ENCODE measurements at places on chromosomes 12 and 14. TPM values are rescaled to one million over a fixed set of nuclear protein-coding genes. Genes with fewer than 3 reads are reported as not detected.

SLC38A4 gene
- total RNA-seq: 3.3 TPM

INHBC gene
- not detected for total RNA-seq

PTPN21 gene
- 33.5 TPM for total RNA-seq

BMP4 gene
- total RNA-seq: 12.5 TPM

DNA sequence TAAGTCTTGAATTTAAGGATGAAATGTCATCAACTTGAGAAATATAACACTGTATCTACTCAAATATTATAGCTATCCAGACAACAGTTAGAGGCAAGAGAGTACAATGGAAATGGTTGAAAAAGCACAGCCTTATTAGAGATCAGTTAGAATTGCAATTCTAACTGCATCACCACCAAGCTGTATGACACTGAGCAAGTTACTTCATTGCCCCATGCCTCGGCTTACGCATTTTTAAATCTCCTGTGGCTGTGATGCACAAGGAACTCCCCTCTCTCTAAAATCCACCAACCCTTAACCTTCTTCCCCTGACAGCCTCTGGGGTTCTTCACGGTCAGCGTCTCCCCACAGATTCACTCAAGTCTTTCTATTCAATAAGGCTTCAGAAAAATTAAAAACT lies 75.1 kb downstream of the MED13L start:
- DNase-seq: no peak

DNA sequence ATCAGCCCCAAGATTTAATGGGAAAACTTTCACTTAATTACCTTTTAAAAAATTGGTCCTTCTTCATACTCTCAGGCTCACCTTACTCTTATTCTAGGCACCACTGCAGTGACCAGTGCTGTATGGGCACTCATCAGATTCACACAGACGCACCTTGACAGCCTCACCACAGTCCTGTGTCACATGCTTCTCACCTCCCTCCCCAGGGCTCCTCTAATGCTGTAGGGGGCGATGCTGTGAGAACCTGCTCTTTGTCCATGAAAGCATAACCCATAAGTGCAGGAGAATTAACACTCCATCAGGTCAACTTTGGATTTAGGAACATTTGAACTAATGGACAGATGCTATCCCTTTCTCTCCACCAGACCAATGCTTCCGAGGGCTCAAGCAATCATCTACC lies 13.9 kb upstream of the PPP4R3A start:
- no peak for DNase-seq

DNA sequence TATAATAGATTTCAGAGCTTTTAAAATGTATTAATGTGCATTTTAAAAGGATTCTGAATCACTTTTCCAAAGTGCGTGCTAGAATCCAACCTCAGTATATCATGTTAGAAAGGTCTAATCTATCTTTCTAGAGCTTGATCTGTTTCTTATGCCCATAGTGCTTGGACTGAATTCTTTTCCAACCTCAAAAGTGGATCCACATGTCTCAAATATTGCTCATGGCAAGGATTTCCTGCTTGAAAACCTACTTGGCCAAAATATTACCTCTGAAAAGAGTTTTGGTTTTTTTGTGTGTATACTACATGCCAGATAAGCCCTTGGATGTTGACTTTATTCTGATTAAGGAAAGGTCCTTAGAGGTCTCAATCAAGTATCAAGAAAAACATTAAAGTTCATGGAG lies 16.9 kb upstream of the SLC6A15 start:
- no peak for DNase-seq

DNA sequence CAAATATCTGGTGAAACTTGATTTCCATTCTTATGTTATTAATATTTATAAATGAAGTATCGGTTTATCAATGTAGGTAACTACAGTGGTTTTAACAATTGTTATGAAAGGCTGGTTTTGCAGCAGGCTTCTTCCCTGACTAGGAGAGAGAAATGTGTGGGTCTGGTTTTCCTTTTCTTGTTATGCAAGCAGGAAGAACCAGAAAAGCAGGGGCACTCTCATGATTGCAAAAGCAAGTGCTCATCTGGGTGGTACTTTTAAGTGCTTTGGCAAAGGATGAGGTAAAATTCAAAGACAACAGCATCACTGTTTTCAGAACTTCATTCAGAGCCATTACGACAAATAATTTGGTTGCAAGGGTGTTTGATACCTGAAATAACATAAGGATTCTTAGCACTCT lies 105.6 kb downstream of the PTPRO start:
- DNase-seq: no peak

DNA sequence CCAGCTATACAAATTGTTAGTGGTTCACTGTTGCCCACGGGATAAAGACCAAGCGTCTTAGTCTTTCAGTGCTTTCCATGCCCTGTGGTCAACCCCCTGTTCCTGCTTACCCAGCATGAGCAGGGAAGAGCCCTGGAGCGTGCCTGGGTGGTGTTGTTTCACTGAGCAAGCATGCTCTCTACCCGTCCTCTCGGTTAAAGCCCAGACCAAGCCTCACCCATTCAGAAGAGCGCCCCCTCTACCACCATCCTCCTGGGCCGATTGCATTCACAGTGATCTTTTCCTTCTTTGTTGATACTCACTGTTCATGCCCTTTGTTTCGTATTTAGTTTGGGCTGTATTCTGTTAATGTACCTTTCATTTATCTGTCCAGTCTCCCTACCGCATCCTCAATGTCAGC lies 25.1 kb downstream of the DYRK4 start:
- DNase-seq: no peak

- DNase-seq: no peak
Measured at GRCh38 chr12:5441497-5442236, 9.8 kb downstream of the NTF3 start.

GRCh38 chr14:35949920-35950513 lies 123.9 kb downstream of the BRMS1L start:
- DNase-seq: no peak

- DNase-seq: peak; percentile 87
Measured at GRCh38 chr14:77053046-77053841, 24.7 kb upstream of the IRF2BPL start.

All from left cardiac atrium (tissue), 4 donors.